ENCODE measurements at places on chromosomes 6 and 20.

DNA sequence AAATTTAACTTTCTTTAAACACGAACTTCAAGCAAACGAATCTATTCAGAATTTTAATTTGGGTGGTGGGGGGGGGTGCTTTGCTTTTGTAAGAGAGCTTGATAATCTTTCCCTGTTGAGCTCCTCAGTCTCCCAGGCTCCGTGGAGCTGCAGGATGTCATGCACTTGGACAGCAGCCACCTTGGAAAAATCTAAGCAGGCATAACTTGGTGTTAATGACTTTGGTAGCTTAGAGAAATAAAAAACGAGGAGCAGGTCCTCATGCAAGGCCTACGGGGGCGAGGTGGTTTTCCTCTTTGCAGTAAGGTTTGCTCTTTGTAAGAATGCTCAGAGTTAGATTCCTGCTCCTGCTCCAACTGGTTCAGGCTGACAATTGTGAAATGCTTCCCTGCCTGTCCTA is 102.3 kb downstream of the EDN1 start:
- DNase-seq = no peak

- no peak for DNase-seq
These were observed 30.5 kb upstream of the SIRPD start for GRCh38 chr20:1587781-1588532.

- DNase-seq = no peak
These were observed 125.1 kb downstream of the LRRC1 start for GRCh38 chr6:53919881-53920360.

GRCh38 chr6:71205336-71205956 is 83.2 kb upstream of the OGFRL1 start:
- no peak for DNase-seq

DNA sequence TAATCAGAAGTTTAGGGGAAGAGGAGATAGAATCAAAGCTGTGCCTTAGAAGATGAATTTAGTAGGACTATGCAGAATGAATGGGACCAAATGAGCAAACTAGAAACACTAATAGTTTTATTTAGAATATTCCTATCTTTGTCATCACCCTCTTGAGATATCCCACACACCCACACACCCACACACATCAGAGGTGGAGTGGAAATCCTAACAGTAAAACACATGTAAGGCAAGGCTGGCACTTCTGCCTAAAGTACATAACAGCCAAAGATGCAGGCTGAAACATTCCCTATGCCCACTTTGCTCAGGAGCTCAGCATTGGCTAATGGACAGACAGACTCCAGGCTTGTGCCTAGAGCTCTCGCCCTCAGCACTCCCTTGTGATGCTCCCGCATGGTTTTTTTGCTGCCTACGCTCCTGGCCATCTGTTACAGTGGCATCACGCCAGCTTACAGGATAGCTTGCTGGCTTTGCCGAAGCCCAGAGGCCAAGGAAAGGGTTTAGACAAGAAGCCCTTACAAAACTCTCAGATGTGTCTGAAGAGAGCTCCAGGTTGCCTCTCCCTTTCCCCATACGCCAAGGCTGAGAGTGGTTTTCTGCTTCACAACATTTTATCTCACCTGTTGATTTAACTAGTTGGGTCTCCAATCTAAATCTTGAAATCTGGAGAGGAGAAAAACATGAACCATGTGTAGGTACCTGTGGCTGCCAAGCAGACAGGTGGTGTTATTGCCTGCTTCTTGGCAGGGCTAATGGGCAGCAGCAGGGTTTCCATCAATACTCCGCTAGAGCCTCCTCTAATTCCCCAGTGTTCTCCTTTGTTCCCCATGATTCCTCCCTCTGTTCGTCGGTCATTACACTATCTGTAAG is 282.6 kb upstream of the ID4 start:
- DNase-seq = no peak

- no peak for DNase-seq
These were observed 90.9 kb downstream of the FOXO3 start for GRCh38 chr6:108651340-108652227.

- DNase-seq = peak; percentile 5
These were observed 529 bp upstream of the ENPP4 start for GRCh38 chr6:46129291-46129628.

DNA sequence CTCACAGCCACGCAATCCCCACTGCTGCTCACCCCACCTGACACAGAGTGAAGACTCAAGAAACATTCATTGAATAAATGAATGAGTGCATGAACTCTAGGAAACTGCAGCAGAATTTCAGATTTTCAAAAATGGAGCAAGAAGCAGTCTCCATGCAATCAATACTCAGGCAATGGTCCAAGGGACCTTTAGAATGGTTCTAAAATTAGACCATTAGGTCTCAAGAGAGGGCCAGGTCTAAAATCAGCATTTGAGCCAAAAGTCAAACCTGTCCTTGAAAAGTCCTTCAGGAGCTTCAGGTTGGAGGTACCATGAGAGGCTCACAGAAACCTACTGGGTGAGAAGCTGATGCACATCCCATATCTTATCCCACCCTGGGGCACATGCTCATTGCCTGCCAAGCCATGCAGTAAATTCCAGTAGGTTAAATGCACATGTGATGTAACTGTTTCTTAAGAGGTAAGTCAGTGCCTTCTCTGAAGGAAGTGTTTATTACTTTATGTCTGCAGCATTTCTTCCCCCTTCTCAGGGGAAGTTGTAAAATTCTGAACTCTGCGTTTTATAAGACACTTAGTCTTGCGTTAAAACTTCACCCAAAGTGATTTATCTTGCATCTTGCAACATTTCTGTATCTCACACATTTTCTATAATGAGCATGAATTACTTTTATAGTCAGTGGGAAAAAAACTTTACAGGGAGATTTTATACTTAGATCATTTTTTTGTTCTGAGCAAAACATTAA is 126.6 kb downstream of the ADAT2 start:
- DNase-seq = no peak

- no peak for DNase-seq
These were observed 49.1 kb downstream of the DAAM2 start for GRCh38 chr6:39841291-39841690.

GRCh38 chr6:57108691-57109090 is 18.7 kb downstream of the ZNF451 start:
- no peak for DNase-seq

DNA sequence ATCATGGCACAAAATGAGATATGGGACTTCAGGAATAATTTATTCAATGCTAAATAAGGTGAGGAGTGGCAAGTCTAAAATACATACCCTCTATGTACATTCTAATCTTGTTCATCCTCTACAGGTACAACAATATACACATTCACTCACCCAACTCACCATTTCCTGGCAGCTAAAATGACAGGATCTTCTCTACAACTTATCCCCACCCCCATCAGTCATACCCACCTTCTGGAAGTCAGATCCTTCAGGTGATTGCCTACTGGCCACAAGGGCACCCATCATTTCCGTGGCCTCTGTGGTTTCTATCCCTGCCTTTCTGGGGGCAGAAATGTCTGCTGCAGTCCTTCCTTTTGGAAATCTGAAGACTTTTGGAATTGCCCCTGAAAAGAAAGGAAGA is 22.8 kb upstream of the CRIP3 start:
- DNase-seq = no peak

- no peak for DNase-seq
These were observed 74.5 kb downstream of the DACT2 start for GRCh38 chr6:168244961-168245551.

DNA sequence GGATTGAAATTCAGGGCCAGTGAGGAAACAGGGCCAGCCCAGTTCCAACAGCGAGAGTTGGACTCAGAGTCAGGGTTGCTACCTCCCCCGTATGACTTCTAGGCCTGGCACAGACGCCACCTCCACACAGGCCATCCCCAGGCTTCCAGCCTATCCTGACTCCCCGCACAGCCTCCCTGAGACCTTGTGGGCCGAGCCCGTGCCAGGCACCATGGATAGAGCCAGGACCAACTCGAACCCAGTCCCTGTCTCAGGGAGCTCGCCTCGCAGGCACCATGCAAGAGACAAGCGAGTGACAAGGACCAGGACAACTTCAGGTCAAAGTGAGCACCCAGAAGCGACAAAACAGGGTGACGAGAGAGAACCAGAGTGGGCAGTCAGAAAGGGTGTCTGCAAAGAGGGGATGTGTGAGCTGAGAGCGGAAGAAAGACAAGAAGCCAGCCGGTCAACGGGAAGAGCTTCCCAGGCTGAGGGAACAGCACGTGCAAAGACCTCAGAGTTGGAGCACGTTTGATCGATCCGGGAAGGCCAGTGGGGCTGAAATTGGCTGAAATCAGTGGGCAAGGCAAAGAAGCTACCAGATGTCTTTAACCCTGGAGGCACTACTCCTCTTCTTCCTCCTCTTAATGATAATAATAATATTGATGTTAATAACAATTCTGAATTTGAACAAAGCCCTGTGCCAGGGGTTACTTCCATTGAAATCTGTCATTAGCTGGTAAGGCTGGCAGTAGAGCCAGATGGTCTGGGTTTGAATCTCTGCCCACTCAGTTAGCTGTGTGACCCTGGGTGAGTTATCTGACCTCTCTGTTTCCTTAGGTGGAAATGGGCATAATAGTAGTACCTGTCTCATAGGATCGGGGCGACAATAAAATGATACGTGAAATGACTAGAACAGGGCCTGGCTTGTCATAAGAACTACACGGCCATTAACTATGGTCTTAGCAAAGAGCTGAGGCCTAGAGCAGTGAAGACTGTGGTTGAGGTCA is 45.0 kb downstream of the KIAA1755 start:
- no peak for DNase-seq

GRCh38 chr6:56444855-56445254 is 197.5 kb upstream of the COL21A1 start:
- no peak for DNase-seq

- no peak for DNase-seq
These were observed 590.7 kb upstream of the FLRT3 start for GRCh38 chr20:14928083-14928482.

DNA sequence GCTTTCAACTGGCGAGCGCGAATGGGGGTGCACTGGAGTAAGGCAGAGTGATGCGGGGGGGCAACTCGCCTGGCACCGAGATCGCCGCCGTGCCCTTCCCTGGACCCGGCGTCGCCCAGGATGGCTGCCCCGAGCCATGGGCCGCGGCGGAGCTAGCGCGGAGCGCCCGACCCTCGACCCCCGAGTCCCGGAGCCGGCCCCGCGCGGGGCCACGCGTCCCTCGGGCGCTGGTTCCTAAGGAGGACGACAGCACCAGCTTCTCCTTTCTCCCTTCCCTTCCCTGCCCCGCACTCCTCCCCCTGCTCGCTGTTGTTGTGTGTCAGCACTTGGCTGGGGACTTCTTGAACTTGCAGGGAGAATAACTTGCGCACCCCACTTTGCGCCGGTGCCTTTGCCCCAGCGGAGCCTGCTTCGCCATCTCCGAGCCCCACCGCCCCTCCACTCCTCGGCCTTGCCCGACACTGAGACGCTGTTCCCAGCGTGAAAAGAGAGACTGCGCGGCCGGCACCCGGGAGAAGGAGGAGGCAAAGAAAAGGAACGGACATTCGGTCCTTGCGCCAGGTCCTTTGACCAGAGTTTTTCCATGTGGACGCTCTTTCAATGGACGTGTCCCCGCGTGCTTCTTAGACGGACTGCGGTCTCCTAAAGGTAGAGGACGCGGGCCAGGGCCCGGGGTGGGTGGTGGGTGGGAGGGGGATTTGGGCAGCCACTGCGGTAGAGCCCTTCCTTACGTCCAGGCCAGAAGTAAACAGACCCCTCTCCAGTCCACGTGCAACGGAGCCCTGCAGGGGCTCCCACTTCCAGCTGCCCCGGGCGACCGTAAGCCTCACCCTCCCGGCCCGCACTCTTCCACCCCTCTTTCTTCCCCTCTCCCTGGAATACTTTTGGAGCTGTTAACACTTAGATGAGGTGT is 998 bp downstream of the BMP2 start:
- no peak for DNase-seq

- DNase-seq = no peak
These were observed 31.8 kb downstream of the RNF146 start for GRCh38 chr6:127298475-127298874.

- DNase-seq = no peak
These were observed 117.5 kb upstream of the SIRPG start for GRCh38 chr20:1775117-1775516.

GRCh38 chr6:14095437-14095836 is 22.1 kb upstream of the CD83 start:
- no peak for DNase-seq

DNA sequence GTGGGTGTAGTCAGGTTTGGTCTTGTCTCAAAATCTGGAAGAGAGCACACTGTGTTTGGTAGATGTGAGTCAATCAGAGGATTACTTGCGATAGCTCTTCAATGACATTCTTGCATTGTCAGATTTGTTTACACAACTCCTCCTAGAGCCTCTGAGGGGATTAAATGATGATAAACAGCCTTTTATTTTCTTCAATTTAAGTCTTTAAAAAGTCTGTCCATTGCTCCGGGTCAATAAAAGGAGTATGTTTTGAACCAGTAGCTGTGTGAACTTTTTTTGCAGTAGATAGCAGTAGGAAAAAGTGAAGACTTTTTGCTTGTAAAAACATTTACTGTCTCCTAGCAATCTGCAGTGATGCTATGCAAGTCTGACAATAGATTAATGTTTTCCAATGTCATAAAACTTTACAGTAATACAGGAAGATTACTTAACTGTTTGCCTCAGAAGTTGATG is 49.9 kb downstream of the GJA1 start:
- DNase-seq = no peak

GRCh38 chr6:107292715-107293271 is 166.6 kb downstream of the PDSS2 start:
- no peak for DNase-seq

DNA sequence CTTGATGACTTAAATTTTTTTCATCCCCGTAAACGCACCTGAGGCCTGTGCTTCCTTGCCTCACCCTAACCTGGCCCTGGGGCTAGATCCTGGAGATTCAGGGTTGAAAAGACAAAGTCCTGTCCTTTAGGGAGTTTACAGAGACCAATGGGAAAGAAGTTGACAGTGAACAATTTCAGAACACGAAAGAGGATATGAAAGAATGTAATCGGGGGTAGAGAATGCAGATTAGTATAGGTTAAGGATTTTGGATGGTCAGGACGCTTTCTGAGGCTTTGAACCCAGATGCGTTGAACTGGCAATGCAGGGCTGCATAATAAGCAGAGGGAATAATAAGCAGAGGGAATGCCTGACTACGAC is 1.7 kb upstream of the FBXO5 start:
- DNase-seq = no peak

DNA sequence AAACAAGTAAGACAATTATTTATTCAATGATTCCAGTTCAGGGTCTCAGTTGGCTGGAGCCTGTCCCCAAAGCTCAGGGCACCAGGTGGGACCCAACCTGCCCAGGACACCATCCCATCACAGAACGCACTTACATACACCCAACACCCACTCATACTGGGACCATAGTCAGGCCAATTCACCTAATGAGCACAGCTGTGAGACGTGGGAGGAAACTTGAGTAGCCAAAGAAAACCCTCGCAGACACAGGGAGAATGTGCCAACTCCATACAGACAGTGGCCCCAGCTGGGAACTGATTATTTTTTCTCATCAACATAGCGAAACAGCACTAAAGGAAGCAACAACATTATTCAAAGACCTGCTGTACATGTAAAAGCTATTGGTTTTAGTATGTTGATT is 58.6 kb upstream of the DOK5 start:
- DNase-seq = no peak

- no peak for DNase-seq
These were observed 115.6 kb downstream of the TCP11 start for GRCh38 chr6:35025232-35026188.

All from stimulated activated naive CD4-positive, alpha-beta T cell (primary cell).